ENCODE measurements at places on chromosomes 16 and 17.
A peak's percentile ranks its signal among the peaks of the same experiment; 100 is the strongest.

DNA sequence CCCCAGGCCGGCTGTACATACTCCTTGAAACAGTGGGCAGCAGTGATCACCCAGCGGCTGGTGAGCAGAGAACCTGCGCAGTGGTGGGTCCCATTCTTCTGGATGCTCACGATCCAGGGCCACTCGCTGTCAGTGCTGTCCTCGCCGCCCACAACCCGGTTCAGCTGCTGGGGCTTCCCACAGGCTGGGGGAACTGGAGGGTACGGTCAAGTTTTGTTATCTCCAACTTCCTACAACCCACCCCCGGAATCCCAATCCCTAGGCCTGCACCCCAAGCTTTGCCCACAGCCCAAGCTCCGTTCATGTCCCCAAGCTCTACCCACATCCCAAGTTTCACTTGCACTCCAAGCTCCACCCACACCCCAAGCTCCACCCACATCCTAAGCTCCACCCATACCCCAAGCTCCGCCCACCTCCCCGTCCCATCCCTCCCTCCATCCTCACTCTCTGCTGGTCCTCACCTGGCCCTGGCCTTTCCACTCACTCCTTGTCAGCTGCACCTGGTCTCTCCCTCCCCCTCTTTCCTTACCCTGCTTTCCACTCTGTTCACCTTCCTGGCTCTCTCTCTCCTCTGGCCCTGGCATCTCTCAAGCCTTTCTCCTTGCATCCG is 1.8 kb downstream of the PRSS22 start:
- peak; percentile 45 for DNase-seq

- DNase-seq, result no peak
Observed at GRCh38 chr17:17479209-17479608, 2.4 kb downstream of the MED9 start.

- DNase-seq, result no peak
Observed at GRCh38 chr16:81410643-81411293, 33.8 kb upstream of the CMIP start.

- DNase-seq, result no peak
Observed at GRCh38 chr17:50668838-50669581, 34.3 kb downstream of the ABCC3 start.

GRCh38 chr17:31788571-31788946 is 70.5 kb downstream of the COPRS start:
- no peak for DNase-seq

GRCh38 chr16:73219176-73219575 is 171.2 kb upstream of the ZFHX3 start:
- no peak for DNase-seq

DNA sequence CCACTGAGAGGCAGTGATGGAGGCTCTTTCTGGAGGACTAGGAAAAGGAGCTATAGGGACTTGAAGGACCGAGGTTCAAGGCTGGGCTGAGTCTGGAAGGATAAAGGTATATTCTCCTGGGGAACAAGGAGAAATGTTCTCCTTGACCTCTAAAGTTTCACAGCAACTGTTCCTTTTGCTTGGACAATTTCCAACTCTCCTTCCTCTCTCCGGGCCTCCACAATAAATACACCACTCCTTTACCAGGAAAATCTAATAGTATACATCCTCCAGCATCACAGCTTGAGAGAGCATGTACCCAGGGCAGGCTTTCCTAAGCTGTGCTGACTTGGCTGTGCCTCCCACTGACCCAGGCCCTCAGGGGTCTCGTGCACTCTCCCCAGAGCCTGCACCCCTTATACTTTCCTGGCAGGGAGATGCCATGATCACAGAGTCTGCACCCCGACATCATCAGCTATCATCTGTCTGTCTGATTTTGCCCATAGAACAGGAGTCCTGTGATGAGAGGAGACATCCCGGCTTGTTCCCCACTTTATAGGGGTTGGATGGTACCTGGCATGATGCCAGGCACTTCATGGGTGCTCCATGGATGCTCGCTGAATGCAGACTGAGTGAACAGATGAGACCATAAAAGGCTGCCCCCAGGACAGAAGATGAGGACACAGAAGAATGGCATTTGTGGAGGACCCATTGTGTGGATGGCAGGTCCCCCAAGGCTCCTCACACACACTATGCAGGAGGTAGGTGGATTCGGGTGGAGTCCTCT is 582.6 kb upstream of the CDH5 start:
- no peak for DNase-seq

DNA sequence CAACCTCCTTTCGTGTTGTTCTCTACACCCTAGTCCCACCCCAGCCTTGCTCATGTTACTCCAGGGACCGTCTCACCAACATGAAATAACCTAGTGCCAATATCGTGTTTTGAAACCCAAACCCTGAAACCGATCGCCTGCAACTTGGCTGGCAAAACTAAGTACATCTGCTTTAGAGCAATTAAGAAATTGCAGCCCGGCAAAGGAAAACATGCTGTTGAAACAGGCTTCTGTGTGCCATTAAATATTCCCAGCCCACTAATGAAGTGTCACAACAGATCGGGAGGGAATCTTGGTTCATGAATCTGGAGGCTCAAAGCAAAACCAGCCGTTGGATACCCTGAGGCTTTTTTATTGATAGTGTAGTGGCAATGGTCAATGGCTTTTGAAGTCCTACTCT is 48.3 kb upstream of the GPR139 start:
- no peak for DNase-seq

DNA sequence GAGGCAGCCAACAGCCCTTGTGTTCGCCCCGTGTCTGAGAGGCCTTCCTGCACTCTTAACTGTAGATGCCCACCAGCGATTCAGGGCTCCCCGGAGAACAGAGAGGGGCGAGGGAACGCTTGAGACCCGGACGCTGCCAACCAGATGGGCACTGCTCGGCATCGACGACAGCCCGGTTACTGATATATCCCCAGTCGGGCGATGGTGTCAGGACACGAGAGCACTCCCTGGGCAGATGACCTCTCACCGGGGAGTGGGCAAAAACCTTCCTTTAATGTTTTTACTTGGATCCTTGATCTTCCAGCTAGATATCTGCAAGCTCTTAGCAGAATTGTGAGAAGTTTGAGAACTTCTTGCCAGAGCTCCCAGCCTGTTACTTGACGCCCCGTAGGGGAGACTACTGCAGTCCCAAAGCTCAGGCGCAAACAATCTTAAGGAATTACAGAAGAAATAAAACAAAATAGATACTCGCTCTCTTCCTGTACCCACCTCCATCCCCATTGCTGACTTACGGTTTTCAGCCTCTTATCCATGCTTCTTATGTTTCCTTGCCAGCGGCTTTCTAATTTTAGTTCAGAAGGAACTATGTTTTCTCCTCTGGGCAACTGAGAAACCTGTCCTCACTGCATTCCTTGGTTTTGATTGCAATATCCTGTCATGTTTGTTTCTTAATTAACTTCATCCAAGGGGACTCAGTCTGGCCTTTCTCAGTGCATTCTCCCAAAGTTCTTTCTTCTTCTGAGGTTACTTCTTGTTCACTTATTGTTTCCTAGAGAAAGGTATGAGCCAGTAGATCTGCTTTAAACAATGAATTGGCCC is 845 bp downstream of the SP2 start:
- peak; percentile 46 for DNase-seq

- DNase-seq, result no peak
Observed at GRCh38 chr16:49493836-49494235, 120.2 kb downstream of the C16orf78 start.

DNA sequence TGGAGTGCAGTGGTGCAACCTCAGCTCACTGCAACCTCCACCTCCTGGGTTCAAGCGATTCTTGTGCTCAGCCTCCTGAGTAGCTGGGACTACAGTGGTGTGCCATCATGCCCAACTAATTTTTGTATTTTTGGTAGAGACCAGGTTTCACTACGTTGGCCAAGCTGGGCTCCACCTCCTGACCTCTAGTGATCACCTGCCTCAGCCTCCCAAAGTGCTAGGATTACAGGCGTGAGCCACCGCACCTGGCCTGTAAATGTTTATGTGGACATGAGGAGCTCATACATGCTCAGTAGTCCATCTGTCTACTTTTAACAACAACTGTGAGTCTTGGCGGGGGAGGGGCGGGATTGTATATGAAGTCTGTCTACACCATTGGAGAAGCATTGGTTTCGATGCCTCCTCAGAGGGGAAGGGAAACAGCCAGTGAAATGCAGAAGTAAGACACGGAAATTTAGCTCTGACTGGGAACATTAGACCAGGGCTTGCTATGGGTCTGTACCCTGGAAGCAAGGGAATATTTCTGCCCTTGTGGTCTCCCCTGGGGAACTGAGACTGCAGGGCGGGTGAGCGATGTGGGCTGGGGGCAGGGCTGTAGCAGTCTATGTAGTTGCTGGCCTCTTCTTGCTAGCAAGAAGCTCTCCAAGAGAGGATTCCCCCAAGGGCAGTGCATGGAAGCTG is 9.3 kb downstream of the NUBP1 start:
- no peak for DNase-seq

GRCh38 chr17:58153671-58154070 is 5.5 kb downstream of the OR4D1 start:
- DNase-seq, result no peak

DNA sequence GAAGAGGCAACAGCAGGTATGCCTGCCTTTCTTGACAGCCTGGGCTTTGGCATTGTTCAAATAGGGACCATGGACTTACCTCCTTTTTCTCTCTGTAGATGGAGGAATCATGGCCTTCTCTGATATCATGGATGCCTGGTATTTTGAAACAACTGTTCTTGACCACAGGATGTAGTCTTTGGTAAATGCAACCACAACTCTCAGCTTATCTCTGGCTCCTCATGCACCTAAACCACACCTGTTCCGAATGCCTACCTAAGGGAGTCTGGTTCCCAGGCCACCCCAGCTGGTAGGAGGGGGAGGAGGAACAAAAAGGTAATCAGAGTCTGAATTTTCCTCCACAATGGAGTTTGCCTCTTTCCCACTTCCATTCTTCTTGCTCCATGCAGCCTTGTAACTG is 18.8 kb downstream of the CDK5RAP3 start:
- DNase-seq, result no peak

DNA sequence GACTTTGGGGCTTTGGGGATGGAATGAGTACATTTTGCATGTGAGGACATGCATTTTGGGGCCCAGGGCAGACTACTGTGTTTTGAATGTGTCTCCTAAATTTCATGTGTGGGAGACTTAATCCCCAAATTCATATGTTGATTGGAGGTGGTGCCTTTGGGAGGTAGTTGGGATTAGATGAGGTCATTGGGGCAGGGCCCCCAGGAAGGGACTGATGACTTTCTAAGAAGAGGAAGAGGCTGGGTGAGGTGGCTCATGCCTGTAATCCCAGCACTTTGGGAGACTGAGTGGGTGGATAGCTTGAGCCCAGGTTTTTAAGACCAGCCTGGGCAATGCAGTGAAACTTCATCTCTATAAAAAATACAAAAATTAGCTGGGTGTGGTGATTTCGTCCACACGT is 42.8 kb upstream of the RAI1 start:
- no peak for DNase-seq

- no peak for DNase-seq
Observed at GRCh38 chr17:58268326-58268725, 12.4 kb downstream of the MPO start.

GRCh38 chr17:72021417-72022041 is 99.3 kb upstream of the SOX9 start:
- DNase-seq, result no peak

DNA sequence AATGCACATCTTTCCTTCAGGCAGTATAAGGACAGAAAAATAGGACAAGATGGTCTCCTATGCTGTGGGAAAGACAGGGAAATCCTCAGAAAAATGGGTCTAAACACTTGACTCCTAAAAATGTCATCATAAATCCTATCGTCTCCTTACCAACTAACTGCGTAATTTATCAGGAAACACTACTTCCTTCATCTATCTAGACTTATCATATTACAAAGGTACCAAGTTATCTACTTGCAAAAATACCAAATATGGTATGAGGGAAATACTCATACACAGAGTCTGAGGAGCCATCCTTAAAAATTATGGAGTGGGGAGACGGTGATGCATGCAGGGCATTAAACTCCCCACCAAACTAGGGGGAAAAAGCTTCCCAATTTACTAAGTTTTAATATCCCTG is 44.1 kb downstream of the GRB2 start:
- no peak for DNase-seq

GRCh38 chr16:22109258-22109898 is 17.0 kb downstream of the VWA3A start:
- DNase-seq, result no peak

- no peak for DNase-seq
Observed at GRCh38 chr17:68868708-68869107, 86.5 kb downstream of the ABCA8 start.

- no peak for DNase-seq
Observed at GRCh38 chr17:81673561-81674258, 7.2 kb downstream of the CCDC137 start.

- DNase-seq, result no peak
Observed at GRCh38 chr17:75514919-75515495, 330 bp downstream of the CASKIN2 start.
